ENCODE measurements at places on chromosomes 1 and 21. TPM values are rescaled to one million over a fixed set of nuclear protein-coding genes. Genes with fewer than 3 reads are reported as not detected.

DMRTA2 gene
- total RNA-seq = not detected

CHI3L1 gene
- not detected for total RNA-seq

RIPPLY3 gene
- total RNA-seq = not detected

ST6GALNAC3 gene
- 0.25 TPM for total RNA-seq

GADD45A gene
- total RNA-seq = 16.6 TPM

GRCh38 chr21:45640001-45640887 is 3.3 kb upstream of the PCBP3 start:
- no peak for DNase-seq

DNA sequence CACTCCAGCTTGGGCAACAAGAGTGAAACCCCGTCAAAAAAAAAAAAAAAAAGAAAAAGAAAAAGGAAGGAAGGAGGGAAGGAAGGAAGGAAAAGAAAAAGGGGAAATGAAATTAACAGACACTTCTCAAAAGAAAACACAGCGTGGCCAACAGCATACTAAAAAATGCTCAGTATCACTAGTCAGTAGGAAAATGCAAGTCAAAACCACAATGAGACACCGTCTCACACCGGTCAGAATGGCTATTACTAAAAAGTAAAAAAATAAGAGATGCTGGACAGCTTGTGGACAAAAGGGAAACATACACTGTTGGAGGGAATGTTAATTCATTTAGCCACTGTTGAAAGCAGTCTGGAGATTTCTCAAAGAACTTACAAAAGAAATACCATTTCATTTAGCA is 369.5 kb upstream of the BRINP3 start:
- no peak for DNase-seq

DNA sequence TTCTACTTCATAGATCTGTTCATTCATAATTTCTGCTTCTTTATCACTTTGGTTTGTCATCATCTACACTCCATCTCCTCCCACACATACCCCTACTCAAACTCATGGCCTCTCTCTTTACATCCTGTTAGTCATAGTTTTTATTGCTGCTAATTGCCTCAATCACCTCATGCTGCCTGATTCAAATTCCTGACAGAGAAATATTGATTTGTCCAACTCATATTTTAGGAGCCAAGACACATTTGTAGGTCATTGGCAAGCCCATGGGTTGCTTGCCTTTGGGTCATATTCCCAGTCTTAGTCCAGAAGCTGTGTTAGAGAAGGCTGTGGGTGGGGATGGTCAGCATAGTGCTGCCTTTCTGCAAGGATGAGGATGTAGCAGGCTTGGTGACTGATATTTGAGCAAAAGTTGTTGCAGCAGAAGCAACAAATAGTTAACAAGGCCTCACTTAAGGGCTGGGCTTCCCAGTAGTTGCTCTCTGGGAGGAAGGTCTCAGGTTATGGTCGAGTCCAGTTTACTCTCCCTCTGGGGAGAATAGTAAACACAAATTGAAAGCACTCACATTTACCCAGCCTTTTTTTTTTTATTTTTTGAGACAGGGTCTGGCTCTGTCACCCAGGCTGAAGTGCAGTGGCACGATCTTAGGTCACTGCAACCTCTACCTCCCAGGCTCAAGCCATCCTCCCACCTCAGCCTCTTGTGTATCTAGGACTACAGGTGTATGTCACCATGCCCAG is 22.4 kb upstream of the EPS15 start:
- no peak for DNase-seq

- no peak for DNase-seq
Measured at GRCh38 chr21:34076835-34077234, 3.5 kb downstream of the MRPS6 start.

DNA sequence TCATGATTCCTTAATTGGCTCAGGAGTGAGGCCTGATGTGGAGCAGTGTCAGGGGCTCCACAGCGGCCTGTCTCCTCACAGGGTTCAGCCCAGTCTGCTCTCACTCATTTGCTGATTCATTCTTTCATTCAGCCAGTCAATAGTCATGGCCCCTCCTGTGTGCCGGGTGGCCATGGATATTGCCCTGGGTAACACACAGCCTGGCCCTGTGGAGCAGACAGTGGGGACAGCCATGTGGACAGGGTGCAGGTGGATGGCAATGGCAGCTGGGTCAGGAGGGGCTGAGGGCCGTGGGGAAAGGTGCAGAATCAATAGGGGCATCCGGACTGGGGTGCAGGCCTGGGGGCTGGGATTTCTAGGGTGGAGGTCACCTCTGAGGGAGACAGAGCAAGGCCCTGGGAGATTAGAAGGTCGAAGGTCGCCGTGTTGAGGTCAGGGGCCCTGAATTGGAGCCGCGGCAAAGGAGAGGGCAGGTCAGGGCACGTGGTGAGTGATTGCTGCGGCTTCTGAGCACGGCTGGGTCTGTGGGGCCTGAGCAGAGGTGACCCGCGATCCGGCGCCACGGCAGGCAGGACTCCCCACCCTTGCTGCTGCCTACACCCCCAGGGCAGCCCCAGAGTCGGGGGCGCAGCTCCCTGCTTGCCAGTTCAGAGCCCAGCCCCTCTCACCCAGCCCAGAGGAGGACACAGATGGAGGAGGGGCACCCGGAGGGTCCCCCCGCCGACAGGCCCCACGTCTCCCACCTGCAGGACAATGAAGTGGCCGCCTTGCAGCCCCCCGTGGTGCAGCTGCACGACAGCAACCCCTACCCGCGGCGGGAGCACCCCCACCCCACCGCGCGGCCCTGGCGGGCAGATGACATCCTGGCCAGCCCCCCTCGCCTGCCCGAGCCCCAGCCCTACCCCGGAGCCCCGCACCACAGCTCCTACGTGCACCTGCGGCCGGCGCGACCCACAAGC is 33.4 kb downstream of the SLC19A1 start:
- no peak for DNase-seq

GRCh38 chr1:236421022-236421421 is 26.9 kb downstream of the EDARADD start:
- DNase-seq = no peak

DNA sequence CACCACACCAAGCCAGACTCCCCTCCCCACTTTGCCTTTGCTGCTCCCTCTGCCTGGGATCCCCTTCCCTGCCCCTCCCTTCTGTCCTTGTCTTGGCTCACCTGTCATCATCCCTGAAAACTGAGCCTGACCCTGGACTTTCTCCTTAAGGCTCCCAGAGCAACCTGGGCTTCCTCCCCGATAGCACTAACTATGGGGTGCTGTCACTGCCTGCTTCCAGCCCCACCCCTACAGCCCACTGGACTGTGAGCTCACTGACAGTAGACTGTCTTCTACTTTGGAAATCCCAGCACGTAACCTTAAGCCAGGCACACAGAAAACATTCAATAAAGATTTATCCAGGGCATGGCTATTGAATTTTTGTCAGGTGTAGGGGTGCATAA is 9.5 kb upstream of the CSF1 start:
- no peak for DNase-seq

GRCh38 chr21:35573472-35574374 is 486.6 kb downstream of the SETD4 start:
- no peak for DNase-seq

DNA sequence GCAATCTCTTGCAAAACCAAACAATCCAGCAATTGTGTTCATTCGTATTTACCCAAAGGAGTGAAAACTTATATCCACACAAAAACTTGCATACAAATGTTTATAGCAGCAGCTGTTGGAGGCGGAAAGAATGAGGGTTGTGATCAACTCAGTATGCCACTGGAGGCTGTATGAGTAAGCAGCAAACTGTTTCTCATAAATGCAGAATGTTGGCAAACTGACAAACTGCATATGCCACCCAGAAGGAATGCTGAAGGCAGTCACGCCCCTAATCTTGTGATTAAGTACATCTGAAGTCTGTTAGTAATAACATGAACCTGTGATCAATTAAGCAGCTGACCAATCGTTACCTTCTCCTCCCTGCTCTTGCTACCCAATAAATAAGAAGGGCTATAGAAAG is 60.5 kb upstream of the CR2 start:
- no peak for DNase-seq

GRCh38 chr1:65319141-65319540 is 9.8 kb downstream of the DNAJC6 start:
- no peak for DNase-seq

- DNase-seq = no peak
Measured at GRCh38 chr1:232090816-232091215, 464.2 kb downstream of the DISC1 start.

DNA sequence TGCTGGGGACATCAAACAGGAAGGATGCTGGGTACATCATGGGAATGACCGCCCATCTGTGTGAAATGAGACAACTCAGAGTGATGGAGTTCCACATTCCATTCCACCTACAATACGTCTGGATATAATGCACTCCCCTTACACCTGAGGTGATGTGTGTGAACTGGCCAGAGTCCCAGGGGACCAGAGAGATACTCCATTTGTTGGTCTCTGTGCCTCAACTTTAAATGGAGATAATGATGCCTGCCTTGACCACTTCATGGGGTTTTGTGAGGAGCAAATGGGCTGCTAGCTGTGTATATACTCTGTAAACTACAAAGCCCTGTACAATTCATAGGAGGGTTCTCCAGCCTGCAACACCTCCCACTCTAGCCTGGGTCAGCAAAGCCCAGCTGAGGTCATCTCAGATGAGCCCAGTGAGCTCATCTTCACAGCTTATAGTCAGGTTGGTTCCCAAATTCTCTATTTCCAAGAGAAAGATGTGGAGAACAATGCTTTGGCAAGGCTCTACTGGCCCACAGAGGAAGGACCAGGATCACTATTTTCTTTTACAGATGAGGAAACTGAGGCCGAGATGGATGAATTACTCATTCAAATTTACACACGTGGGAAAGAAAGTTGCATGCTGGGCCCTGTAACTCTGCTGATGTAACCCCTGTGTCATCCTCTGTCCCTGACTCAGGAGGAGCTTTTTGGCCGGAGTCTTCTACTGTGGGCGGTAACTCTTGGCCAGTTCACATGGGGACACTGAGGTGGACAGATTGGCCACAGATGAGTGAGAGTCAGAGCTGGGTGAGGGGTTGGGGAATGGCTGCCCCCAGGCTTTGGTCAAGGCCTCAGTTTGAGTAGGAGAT is 105.6 kb upstream of the GCLM start:
- no peak for DNase-seq

GRCh38 chr1:7341145-7341905 is 429.8 kb upstream of the VAMP3 start:
- DNase-seq = no peak

DNA sequence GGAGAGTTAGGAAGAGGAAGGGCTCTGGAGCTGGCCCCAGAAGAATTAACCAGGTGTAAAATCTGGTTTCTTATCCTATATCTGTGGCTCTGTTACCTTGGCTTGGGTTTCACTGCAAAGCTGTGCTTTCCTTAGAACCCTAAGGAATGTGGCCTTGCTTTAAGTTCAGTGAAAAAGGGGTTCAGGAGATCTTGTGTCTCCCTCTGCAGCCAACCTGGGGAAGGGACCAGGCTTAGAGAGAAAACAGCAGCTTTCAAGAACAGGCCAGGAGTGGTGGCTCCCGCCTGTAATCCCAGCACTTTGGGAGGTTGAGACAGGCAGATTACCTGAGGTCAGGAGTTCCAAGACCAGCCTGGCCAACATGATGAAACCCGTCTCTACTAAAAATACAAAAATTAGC is 16.1 kb upstream of the MYCL start:
- DNase-seq = no peak

DNA sequence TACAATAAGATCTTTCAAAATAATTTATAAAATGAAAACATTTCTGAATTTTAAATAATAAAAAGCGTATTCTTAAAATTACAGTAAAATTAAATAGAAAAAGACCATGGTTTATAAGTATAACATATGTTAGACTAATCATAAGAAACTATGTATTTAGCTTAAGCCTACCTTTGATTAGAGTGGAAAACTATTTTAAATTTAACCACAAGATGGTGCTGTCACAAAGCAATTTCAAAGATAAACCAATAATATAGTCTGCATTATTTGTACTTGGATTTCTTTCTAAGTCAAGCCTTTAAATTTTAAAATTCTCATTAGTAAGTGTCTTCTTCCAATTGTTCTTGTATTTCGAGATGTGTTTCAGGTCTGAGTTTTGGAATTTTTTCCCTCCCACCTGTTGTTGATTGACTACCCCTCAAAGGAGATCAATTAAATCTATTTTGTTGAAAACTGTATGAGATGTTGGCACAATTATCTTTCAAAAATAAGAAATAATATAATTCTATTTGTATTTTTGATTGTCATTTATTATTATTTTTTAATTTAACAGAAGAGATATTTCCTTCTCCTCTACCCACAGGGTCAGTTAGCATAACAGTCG is 459.8 kb downstream of the KCNT2 start:
- DNase-seq = no peak

GRCh38 chr1:118322331-118322730 is 137.3 kb upstream of the SPAG17 start:
- DNase-seq = no peak
